Thymus (tissue), 14 donors: ENCODE measurements at places on chromosomes 2 and 18.

DNA sequence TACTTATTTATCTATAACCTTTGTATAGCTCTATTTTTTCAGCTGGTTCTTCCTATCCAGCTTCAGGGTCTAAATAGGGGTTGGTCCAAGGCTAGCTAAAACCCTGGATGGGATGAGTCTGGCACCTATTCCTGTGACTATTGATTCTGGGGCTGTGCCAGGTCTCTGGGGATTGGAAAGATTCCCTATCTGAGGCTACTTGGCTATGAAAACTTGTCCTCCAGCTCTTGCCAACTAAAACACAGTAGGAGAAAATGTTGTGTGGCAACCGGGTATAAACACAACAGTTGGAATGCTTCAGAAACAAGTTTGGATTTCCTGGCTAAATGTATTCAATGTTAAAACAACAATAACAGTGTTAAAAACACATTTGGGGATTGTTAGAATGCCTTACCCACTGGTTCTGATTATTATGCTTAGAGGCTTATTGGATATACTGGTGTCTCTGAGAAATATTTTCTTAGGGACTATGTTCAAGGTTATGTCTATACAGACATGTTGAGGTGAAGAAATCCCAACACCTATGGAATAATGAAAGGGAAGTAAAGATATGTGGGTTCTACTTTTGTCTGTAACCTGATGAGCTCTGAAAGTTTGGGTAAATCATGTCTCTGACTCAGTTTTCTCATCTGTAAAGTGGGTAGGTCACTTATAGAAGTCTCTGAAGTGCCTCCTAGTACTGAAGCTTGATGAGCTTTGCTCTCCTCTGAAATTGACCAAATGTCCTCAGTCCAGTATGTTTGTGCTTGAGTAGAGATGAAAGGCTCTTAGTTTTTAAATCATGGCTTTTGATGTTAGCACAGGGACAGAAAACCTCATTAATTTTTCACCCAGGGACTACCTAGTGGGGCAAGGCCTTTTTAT lies 460.7 kb downstream of the MTX2 start:
- no peak for DNase-seq

DNA sequence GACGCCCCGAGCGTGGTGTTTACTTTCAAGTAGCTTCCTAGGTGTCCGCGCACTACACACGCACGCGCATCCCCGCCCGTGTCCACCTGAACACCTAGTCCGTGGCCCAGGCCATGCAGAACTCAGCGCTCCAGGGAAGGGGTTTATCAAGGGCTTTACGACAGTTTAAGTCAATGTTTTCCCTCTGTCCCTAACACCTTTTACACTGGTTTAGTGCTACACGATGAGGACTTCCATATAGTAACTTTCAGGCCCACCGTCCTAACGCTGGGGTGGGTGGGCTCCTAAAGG lies 1.4 kb upstream of the BCL2 start:
- DNase-seq, result no peak

DNA sequence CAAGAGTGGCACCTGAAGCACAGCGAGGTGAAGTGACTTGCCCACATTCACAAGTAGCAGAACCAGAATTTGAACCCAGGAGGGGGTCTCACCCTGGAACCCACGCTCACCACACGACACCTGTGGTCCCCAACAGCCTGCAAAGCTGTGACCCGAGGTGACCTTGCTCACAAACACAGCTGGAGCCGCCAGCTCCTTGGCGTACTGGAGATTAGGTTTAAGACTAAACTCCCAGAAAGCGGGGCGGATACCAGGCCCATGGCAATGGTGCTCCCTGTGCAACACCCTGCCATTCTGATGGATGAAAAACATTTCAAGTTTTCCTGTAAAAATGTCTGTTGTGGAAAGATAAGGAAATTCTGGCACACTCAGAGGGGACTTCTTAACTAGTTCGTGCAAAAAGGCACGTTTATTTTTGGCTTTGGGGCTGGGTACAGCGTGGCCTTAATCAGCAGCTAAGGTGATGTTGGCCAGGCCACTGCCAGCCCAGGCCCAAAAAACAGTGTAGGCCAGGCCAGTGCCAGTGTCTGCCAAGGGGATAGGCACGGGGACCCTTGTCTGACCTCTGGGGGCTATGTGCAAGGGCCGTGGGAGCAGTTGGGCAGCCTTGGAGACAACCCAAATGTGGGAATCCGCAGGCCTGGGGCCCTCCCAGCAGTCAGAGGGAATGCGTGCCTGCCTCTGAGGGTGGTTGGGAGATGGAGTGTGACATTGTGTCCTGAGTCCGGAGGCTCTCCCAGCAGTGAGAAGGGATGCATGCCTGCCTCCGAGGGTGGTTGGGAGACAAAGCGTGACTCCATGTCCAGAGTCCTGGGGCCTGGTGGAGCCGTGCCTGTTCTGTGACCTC lies 185.0 kb upstream of the HS6ST1 start:
- no peak for DNase-seq

DNA sequence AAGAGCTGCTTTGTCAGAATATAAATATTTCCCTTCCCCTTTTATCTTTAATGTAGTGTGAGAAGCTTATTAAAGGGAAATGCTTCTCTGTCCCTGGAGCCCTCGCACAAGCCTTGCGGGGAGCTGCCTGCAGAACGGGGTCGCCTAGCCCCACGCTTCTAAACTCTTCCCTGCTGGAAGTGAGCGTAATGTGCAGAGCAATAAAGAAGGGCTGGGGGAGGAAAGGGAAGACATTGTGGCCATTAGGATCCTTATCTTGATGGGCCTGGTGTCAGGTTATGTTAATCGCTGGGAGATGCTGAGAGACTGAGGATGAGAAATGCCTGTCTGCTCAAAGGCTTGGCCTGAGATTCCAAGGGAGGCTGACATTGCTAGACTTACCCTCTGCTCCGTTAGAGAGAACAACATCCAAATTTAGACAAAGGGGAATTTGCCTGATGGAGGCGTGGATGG lies 18.9 kb upstream of the FZD7 start:
- no peak for DNase-seq

- no peak for DNase-seq
Observed at GRCh38 chr2:105793196-105793975, 48.7 kb downstream of the NCK2 start.

GRCh38 chr2:217271813-217272212 lies 411.9 kb upstream of the TNP1 start:
- no peak for DNase-seq

- no peak for DNase-seq
Observed at GRCh38 chr2:19611491-19612332, 253.3 kb upstream of the OSR1 start.

GRCh38 chr18:21000667-21001066 lies 110.9 kb downstream of the ROCK1 start:
- no peak for DNase-seq

DNA sequence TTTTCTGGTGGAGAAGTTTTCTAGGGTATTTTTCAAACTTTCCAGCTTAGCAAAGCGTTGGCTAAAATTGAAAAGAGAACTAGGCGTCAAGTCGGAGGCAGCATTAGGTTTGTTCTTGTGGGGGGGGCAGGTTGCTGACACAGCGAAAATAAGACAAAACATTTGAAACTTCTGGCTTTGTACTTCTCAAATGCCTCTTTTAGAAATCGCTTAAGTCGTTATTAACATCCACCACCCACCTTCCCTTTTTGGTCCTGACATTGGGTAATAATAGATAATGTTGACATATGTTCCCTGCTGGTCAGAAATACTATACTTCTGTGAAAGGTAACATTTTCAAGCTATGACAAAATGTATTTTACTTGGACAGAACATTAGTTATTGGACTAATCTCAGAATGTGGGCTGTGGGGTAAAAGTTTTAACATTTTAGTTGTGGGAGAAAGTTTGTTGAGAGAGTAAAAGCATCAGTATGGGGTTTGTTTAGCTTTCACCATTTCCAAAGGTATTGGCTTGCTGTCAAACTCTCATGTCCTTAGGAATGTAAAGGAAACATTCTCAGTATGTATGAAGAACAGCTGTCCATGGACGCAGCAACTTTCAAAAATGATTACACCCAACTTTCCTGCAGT lies 88.1 kb upstream of the ZEB2 start:
- DNase-seq, result no peak

GRCh38 chr2:19746611-19747309 lies 155.0 kb downstream of the TTC32 start:
- DNase-seq, result no peak

GRCh38 chr2:213149949-213150314 lies 1.5 kb downstream of the IKZF2 start:
- no peak for DNase-seq

DNA sequence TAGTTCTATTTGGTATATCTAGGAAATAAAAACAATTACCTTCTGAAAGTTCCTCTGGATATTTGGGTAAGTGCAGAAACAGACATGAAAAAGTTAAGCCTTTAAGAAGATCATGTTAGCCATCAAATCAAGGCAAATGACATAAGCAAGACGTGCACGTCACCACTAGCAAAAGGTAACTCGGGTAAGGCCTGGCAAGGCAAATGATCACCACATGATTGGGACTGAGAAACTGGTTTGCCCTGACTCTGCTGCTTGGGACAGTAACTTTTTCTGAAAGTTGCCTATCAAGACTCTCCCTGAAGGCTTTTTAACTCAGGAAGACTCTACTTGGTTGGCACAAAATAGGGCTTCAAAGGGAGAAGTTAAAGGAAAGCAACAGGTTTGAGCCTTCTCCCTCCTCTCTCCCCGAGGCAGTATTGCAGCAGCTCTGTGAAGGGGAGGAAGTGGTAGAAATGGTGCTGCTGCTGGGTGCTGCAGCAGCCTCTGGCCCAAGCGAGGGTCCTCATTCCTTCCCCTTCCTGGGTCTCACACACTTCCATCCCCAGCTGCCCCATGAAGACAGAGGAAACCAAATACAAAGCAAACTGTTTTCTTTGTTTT lies 17.1 kb upstream of the TMEM237 start:
- DNase-seq, result no peak

DNA sequence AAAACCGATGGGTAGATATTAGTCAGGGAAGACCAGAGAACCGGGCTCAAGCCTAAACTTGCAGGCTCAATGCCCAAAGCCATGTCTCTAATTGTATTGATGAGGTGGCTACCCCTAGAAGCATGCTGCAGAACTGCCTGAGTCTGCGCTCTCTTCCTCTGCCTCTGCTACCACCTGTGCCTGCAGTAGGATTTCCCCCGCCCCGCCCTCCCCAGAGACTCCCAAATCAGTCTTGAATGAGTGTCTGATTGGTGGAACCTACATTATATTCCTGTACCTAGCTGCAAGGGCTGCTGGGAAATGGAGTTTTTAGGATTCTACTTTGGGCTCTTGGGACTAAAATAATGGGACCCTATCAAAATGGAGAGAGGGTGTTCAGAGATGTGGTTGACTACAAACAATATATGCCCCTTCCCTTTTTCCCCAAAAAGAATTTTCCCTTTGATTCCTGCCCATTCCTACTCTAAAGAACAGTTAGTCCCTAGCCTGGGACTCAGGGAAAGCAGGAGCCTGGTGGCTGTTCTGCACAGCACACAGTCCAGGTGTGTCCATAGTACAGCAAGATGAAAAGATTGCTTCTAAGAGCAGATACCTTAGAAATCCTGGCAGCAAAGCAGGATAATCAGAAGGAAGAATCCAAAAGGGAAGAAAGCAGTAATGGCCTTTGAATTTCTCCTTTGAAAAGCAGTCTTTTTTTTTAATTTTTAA lies 12.5 kb downstream of the GRP start:
- DNase-seq, result no peak

- no peak for DNase-seq
Observed at GRCh38 chr2:234808907-234809306, 142.9 kb upstream of the SH3BP4 start.

DNA sequence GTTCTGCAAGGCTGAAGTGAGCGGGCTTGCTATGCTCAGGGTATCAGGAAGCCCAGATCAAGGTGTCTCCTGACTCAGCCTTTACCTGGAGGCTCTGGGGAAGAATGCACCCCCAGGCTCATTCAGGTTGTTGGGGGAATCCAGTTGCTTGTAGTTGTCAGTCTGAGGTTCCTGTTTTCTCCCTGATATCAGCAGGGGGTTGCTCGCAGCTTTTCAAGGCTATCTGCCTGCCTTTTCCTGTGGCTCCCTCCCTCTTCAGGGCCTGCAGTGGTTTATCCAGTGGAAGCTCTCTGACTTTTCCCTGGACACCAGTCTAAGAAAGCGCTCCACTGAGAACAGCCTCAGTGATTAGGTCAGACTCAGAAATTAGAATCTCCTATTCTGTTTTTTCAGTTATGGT lies 116.6 kb downstream of the PTPRM start:
- DNase-seq, result no peak

GRCh38 chr2:107801498-107801897 lies 25.2 kb upstream of the RGPD4 start:
- DNase-seq, result no peak

DNA sequence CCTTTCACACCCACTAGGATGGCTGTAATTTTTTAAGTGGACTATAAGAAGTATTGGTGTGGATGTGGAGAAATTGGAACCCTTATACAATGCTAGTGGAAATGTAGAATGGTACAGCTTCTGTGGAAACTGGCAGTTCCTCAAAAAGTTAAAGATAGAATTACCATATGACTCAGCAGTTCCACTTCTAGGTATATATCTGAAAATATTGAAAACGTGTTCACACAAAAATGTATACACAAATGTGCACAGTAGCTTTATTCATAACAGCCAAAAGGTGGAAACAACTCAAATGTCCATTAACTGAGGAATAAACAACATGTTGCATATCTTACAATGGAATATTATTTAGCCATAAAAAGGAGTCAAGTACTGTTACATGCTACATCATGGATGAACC lies 17.7 kb downstream of the TANK start:
- no peak for DNase-seq

GRCh38 chr18:57234346-57234745 lies 87.5 kb downstream of the BOD1L2 start:
- DNase-seq, result no peak

- no peak for DNase-seq
Observed at GRCh38 chr2:219570194-219570923, 980 bp downstream of the OBSL1 start.

GRCh38 chr2:216658757-216659156 lies 25.5 kb downstream of the IGFBP2 start:
- DNase-seq, result no peak

- DNase-seq, result no peak
Observed at GRCh38 chr2:108935271-108935741, 53.7 kb downstream of the EDAR start.

DNA sequence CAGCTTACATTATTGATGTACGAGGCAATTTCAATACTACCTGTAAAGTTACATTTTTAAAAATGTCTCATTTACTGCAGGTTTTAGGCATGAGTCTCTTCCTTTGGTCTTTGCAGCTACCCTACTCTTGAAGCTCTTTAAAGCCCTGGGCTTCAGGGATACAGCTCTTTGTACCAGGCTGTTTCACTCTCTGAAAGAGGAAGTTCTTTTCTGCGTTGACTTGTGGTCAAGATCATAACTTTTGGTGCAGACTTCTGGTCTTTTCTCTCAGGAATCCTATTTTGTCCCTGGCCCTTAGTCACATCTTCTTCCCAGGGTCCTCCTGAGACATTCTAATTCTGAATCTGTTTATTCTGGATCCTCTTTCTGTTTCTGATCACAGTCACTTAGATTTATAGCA lies 16.6 kb upstream of the HRH4 start:
- no peak for DNase-seq

DNA sequence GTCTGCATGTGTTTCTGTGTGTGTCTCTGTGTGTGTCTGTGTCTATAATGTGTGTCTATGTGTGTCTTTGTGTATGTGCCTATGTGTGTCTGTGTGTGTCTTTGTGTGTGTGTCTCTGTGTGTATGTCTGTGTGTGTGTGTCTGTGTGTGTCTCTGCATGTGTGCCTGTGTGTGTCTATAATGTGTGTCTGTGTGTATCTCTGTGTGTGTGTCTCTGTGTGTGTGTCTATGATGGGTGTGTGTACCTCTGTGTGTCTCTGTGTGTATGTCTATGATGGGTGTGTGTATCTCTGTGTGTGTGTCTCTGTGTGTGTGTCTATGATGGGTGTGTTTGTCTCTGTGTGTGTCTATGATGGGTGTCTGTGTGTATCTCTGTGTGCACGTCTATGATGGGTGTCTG lies 126.2 kb upstream of the GPC1 start:
- no peak for DNase-seq
